ENCODE measurements at places on chromosomes 7 and 10.

DNA sequence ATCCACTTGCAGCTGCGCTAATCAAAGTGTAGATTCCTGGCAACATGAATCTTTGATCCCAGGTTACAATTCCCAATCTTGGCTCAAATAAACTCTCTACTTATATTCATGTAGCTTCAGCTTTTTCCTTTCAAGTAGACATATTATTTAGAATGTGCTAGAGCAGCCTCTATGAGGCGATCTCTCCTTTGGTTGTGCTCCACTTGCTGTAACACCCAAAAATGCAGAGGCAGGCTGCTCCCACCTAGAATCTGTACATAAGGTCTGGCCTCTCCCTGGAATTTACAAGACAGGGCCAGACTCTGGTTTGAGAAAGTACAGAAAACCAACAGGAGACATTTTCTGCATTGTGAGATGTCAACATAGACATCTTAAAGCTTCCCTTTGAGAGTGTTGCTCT lies 23.1 kb downstream of the ZNF107 start:
- DNase-seq: no peak

- no peak for DNase-seq
Observed at GRCh38 chr7:16881844-16882243, at the start of gene AGR3. Gene AGR3 (minus strand): TSS chr7:16881983. CDS start chr7:16878618, 3,365 bp downstream.

GRCh38 chr10:101095550-101096213 lies 33.9 kb downstream of the KAZALD1 start:
- DNase-seq: peak; percentile 71

GRCh38 chr10:34008656-34009055 lies 674.2 kb upstream of the NRP1 start:
- DNase-seq: no peak

GRCh38 chr7:113339661-113340060 lies 221.3 kb upstream of the SMIM30 start:
- DNase-seq: no peak

- DNase-seq: no peak
Observed at GRCh38 chr10:21524526-21525366, 736 bp downstream of the SKIDA1 start.

DNA sequence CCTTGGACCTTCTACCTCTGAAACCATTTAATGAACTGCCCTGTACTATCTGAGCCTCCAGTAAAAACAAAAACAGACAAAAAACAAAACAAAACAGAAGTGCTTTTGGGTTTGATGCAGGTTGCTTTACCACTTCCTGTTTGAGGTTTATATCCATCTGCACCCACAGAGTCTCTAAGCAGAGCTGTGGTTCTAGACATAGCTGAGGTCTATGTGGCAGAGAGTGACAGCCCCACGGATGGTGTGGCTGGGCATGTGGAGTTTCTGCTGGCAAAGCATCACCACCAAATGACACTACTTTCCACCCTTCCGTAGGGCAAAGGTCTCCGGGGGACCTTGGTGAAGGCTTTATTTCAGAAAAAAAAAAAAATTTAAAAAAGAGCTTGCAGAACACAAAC lies 754.2 kb downstream of the GRID1 start:
- peak; percentile 5 for DNase-seq

DNA sequence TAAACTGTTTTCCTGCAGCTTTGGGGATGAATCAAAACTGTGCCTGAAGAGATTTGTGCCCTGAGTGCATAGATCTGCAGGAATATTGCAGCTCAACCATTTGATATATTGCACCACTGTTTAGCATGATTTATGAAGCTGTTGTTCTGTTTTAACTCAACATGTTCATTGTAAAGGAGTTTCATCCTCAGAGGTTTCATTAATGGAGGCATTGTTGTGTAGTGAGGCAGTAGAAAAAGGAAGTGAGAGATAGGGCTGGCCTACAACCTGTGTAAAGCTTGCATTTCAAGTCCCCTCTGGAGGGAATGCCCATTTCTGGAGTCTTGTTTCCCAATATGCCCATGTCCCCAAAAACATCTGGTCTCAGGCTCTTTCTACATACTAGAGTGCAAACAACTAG lies 67.5 kb downstream of the DNAJC12 start:
- DNase-seq: no peak

GRCh38 chr10:33243703-33244102 lies 90.8 kb downstream of the NRP1 start:
- DNase-seq: no peak

GRCh38 chr10:78255796-78256638 lies 222.4 kb downstream of the RPS24 start:
- no peak for DNase-seq

DNA sequence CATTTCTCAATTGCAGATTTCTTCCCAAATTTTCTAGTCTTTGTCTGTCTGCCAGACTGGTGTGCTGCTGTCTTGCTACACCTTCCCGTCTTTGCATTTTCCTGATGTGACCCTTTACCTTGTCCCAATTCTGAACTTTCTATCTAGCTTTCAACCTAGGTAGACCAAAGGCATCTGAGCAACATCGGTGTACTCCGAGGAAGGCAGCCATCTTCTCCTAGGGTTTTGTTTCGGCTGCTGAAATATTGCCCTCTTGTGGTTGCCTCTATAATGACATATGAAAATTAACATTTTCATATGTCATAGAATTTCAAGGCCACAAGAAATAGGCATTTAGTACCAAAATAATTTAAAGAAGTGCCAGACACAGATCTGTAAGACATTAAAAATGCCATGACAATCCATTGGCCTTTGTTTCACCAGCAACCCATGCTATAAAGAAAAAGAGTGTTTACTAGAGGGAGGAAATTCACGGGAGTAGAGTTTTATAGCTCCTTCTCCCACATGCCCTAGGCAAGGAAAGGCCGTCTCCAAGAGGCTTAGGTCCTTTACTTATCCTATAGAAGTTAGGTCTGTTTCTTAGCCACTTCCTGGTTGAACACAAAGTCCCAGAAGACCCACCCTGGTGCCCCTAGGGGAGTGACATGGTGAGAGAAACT lies 23.4 kb downstream of the OR9A2 start:
- peak; percentile 59 for DNase-seq

DNA sequence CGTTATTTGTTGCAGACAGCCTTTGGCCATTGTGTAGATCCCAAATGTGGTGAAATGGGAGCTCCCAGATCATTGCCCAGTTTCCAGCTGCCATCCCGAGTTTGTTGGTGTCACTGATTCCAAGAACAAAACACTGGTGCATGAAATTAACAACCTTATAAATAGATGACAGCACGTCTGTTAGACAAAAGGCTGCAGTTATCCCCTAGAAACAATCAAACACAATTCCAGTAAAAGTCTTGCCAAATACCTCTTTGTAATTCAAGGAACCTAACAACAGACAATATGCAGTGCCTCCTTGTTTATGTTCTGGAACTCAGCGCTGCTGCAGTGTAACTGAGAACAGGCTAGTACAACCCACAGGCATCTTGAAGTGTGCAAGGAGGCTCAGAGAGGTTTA lies 404.5 kb downstream of the PAXIP1 start:
- DNase-seq: no peak

DNA sequence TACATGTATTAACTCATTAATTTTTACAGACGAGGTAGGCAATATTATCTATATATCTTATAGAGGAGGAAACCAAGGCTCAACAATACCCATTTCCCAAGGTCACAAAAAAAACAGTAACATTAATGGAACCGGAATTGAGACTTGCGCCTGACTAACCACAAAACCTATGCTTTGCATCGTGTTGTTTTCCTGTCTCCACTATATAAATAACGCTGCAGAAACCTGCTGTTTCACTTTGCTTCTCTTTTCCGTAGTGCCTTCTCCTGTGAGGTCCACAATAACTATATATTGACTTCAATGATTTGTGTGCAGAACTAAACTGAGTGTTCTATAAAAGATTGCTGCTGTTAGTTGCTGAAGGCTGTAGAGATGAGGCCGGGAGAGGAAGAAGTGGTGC lies 97.7 kb upstream of the RPA3 start:
- no peak for DNase-seq

Measured in CD8-positive, alpha-beta T cell (primary cell).